ENCODE measurements at places on chromosomes 2 and 18.

- DNase-seq = no peak
Measured at GRCh38 chr18:37608876-37609275, 43.3 kb upstream of the CELF4 start.

GRCh38 chr2:42653039-42653438 lies 84.6 kb downstream of the MTA3 start:
- no peak for DNase-seq

DNA sequence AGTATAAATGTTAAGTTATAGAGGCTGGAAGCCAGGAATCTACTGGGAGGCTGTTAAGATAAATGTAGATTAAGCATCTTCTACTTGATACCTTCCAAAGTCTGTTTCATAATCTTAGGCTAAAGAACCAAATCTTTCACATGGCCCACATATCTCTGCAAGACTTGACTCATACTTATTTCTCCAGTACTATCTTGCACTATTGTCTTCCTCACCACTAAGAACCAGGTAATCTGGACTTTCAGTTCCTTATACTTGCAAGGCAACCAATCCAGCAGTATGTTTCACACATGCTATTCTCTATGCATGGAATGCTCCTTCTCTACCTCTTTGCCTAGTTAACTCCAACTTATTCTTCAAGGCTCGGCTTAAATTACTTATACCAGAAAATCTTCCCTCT lies 62.2 kb downstream of the RBMS1 start:
- no peak for DNase-seq

GRCh38 chr2:182077448-182078142 lies 91.9 kb downstream of the PPP1R1C start:
- peak; percentile 62 for DNase-seq

DNA sequence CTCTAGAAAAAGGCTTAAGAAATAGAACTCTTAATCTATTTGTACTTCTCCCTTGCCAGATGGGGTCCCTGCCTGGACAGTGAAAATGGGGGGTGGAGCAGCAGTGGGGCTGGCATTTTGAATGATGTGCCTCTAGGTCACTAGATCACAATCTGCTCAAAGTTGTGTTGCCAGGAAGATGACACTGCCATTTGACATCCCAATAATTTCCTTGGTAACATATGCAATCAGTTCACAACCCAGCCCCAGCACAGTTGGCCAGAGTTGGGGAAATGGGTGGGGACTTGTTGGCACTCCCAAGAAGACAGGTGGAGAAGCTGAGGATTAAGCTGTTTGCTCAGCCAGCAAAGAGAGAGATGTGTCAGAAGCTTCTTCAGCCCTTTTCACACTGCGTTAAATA lies 558.3 kb upstream of the KLHL29 start:
- DNase-seq = no peak

DNA sequence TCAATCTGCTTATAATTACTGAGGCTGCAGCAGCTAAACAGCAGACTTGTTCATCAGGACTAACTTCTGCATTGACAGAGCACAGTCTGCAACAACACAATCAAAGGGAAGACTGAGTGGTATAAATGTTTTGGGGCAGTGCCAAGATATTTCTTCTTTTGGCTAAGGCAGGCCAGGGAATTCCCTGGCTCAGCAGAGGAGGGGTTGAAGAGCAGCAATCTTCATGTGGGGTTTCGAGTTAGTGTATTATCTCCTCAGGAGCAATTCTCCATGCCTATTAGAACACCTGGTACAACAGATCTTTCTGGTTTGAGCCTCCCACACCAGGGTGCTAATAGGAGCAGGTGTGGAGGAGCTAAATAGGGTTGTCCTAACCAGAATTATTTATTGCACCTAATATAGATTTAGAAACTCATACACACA lies 103.0 kb upstream of the STK17B start:
- DNase-seq = no peak

DNA sequence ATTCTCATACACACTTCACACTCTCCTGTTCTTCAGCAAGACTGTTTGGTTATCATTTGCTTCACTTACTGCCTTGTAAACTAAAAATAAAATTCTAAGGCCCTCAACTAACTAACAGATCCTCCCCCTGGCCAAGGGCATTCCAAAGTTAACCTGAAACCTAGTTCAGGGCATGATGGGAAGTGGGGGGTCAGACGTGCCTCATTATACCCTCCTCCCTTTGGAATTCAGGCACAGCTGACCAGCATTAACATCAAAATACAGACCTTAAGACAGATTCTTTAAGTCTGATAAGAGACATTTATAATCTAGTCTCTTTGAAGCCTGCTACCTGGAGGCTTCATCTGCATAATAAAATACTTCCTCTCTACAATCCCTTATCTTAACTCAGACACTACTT lies 221.0 kb downstream of the NOL4 start:
- no peak for DNase-seq

- DNase-seq = no peak
Measured at GRCh38 chr2:110847651-110848050, 115.3 kb downstream of the ACOXL start.

DNA sequence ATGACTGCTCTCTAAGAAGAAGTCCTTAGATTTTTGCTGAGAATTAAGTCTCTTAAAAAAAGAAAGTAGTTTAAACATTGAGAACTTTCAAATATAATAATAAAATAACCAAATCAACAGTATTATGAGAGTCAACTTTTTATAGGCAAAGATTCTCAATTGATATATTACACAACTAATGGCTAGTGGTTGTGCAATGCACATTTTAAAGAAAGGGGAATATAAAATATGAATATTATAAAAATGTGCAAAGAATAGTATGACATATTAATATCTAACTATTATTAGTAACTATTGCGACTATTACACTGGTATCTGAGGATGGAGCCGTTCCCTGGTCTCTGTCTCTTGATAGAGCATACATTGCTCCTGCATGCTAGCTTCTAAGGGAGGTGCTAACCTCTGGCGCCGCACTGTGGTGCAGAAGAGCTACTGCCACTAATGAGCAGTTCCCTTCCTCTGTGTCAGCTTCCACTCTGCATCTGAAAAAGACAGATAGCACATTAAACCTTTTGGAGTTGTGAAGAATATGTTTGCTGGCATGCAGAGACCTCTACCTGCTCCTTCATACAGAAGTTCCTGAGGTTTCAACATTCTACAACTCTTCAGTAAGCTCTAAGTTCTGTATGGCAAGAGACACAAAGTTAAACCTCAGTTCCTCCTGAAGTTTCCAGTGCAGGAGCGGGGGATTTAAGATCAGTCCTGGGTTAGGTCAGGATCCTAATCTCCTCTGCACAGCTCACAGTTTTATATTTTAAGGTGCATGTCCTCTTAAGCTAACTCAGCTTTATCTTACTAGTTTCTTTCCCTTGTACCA lies 3.5 kb upstream of the SLC9A2 start:
- no peak for DNase-seq

- DNase-seq = peak; percentile 29
Measured at GRCh38 chr2:6828299-6828584, 37.5 kb downstream of the CMPK2 start.

- DNase-seq = no peak
Measured at GRCh38 chr18:46097431-46097800, 680 bp downstream of the ATP5F1A start.

DNA sequence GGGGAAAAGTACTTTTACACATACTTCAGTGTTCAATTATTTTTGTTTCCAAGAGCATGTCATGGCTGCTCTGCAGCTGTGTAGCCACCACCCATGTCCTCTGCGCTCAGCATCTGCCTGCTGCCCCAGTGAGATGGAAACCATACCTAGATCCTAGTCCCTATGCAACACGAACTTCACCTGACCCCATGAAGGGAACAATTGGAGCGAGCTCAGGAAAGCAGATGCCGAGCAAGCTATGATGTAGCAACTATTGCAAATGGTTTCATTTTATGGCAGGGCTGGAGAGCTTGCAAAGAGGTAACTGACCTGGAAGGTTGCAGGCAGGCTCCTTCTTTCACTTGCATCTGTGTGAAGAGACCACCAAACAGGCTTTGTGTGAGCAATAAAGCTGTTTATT lies 1.3 kb upstream of the CCDC141 start:
- no peak for DNase-seq

DNA sequence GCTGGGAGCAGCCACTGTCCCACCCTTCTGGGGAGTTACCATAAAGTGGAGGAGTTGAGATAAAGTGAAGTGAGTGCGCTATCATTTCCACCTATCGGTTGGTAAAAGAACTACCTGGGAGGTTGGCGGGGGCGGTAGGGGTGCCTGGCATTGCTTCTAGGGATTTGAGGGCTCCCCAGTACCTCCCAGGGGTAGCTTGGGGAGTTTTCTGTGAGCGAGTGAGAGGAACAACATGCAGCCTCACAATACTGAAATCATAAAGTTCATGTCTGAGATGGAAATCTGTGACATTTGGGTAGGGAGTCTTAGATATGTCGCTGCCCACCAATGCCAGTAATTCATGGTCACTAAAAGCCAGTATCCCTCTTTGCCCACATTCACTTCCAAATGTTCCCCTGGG lies 68.7 kb downstream of the PRKCE start:
- DNase-seq = no peak

DNA sequence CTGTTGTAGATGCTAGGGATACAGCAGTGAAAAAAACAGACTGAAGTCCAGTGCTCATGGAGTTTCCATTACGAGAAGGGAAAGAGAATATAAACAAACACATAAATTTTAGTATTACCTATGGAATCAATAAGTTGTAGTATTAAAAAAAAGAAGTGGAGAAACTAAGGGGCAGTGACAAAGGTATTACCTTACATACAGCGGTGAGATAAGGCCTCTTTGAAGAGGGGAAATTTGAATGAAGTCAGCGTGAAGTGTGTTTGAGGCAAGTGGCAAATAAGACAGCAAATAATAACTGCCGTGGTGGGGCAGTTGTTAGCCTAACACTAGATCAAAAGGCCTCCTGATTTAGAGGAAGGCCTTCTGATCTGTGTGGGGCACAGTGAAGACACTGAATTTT lies 57.9 kb downstream of the TLK1 start:
- DNase-seq = no peak

DNA sequence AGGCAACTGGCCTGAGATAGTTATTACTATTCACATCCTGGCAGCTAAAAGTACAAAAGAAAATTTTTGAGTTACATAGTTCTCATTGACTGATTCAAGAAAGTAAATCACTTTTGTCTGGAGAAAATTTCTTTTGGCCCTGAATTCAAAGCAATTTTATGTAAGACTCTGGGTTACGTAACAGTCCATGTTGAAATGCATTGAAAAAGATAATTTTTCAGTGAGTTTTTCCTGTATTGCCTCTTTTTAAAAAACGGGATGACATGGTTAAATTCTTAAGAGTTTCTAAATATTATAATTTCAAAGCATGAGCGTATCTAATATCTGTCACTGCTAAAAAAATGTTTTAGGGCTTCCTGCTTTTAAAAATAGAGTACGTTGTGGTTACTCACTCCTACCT lies 72.7 kb downstream of the ANKRD12 start:
- no peak for DNase-seq

All from right renal cortex interstitium (tissue), 3 donors.